Gastrocnemius medialis (tissue), 4 donors: ENCODE measurements at places on chromosomes 5 and 9.

- DNase-seq: no peak
These were observed 14.3 kb downstream of the GEMIN5 start for GRCh38 chr5:154923441-154924430.

DNA sequence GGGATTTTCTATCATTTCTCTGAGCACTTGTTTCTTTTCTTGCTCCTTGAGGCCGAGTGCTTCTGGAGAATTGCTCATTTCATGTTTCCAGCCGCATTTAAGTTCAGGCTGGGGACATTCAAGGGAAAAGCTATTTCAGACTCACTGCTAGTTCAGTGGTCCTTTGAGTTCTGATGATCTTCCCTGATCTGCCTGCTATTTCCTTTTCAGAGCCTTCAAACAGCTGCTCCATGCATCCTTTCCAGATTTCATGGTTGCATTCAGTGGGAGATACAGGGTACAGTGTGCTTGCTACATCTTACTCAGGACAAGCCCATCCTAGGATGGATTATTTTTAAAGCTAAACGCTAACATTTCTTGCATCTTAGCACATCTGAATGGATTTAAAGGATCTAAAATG is 14.7 kb downstream of the NDUFS4 start:
- no peak for DNase-seq

DNA sequence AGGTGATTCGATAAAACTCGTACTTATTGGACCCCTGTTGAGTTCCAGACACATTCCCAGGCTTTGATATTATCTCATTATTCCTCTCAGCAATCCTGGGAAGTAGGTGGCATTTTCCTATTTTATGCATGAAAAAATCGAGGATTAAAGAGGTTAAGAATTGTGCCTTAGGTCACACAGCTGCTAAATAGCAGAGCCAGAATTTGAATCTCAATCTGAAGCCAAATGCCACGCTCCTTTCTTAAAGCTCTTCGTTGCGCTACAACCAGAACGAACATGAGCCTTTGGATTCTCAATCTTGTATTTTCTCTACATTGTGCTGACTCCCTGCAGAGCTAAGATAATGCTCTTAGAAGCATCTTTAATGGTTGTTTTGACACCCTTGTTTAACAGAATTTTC is 527.8 kb upstream of the TLE4 start:
- no peak for DNase-seq

GRCh38 chr5:41485533-41485932 is 24.9 kb downstream of the PLCXD3 start:
- DNase-seq: no peak

- DNase-seq: no peak
These were observed 7.5 kb downstream of the TDRD7 start for GRCh38 chr9:97419309-97419867.

- no peak for DNase-seq
These were observed 175.7 kb downstream of the MELK start for GRCh38 chr9:36748322-36748899.

GRCh38 chr9:127921557-127922120 is 4.8 kb upstream of the ST6GALNAC4 start:
- DNase-seq: no peak

DNA sequence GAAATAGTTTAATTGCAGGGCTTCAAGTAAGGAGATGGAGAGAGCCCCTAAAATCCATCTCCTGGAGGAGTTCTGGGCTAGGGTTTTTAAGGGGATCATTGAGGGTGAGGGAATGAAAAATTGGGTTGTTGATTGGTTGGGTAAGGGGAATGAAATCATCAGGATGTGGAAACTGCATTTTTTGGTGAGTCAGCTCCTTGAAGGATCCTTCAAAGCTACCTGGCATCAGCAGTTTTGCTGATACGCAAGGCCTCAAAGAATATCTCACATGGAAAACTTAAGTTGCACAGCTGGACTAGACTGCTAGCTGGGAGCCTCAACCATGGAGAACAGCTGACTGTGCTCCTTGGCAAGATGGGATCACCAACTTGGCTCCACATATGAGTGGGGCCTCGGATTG is 136.7 kb downstream of the FGF10 start:
- DNase-seq: no peak

DNA sequence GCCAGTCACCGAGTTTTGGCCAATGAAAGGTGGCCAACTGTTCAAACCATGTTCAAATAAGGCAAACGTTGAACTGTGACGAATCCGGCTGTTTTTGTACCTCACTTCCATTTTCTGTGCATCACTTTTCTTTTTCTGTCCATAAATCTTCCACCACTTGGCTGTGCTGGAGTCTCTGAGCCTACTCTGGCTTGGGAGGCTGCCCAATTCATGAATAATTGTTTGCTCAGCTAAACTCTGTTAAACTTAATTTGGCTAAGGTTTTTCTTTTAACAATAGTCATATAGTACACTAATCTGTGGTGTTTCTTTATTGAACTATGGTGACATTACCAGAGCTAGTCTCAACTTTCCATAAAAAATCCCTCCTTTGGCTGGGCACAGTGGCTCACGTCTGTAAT is 11.3 kb downstream of the NIM1K start:
- no peak for DNase-seq

DNA sequence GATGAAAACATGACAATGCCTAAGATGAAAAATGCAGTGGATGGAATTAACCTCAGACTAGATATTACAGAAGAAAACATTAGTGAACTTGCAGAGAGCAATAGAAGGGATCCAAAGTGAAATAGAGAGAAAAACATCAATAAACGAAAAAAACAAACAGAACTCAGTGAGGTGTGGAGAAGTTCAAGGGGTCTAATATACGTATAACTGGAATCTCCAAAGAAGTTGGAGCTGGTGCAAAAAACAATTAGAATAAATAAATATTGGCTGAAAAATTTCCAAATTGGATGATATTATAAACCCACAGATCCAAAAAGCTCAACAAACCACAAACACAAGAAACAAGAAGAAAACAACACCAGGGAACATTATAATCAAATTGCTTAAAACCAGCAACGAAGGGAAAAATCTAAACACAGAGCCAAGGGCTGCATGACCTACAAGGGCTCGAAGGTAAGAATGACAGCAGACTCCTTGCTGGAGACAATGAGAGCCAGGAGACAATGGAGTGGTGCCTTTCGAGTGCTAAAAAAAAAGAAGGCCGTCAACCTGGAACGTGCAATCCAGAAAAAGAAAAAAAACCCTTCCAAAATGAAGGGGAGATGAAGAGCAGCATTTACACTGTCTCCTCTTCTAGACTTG is 11.8 kb downstream of the FAM163B start:
- no peak for DNase-seq

- no peak for DNase-seq
These were observed 246.5 kb downstream of the PTPRD start for GRCh38 chr9:10366171-10366779.

GRCh38 chr5:170342153-170342725 is 44.7 kb upstream of the LCP2 start:
- DNase-seq: no peak

DNA sequence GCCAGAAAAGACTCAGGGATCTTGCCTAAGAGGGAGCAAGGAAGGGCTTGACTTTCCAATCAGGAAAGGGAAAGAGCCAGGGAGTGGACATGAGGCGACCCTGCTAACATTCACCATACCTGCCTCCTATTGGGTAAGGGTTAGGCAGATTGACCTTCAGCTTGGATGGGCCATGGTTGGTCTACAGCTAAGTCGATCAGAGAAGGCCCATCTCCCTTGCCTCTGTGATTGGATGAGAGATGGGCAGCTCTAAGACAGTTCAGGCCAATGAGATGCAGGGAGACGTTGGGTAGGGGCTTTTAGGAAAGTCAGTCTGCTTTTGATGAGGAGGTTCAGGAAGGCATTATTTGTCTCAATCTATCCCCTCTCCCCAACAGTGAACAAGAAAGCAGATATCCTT is 135.0 kb upstream of the STC2 start:
- DNase-seq: no peak

DNA sequence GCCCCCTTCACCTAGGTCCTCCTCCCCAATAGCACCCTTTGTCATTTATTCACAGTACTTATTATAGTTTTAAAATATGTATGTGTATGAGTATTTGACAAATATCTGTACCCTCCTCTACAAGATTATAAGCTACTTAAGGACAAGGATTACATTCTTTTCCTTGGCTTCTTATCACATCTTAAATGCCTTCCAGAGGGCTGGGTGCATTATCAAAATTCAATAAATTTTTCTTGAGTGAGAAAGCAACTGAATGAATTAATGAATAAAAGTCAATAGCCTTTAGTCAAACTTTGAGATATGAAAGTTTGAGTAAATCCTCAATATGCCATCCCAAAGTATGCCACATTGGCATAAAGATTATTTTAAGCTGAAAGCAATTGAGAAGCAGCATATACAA is 621.7 kb downstream of the DNAH5 start:
- DNase-seq: no peak

DNA sequence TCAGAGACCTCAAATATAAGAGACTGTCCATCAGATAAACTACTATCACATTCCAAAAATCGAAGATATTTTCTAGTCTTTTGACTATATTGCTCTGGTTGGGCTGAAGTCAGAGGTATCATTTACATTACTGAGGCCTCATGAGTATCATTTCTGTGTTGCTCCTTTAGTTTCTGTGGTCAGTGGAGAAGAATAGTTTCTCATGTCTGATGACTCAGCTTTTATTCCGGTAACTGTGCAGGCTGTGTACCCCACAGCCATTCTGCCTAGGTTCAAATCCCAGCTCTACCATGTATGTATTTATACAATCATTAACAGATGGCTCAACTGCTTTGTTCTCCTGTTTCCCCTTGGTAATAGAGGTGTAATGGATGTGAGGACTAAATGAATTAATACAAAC is 179.3 kb downstream of the ALDH1A1 start:
- no peak for DNase-seq

DNA sequence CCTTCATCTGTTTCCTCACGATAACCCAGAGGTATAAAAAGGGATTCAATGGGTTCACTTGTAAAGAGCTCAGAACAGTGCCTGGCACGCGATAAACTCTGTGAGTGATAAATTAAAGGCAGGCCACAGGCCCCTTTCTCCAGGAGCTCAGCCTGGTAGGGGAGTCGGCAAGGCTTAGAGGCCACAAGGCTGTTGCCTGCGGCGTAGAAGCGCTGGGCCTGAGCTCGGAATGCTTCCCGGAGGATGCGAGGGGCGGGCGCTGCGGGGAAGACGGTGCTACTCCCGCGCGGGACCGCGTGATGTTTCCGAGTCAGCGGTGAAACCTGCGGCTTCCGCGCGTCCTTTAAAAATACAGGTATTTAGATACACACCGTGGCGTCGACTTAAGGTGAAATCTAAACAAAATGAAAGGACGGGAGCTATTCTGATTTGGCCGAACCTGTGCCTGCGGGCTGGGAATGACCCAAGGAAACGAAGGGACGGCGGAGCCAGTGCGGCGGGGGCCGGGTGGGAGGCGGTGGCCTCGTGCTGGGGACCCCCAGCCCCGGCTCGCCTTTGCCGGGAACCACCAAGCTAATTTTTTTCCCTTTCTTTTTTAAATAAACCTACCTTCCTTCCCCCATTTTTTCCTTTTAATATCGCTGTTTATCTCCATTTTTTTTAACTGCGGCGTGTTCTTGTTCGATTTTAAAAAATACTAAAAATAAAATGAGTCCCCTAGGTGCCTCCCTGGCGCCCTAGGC is 6.2 kb downstream of the NKX2-5 start:
- DNase-seq: no peak

GRCh38 chr5:110007101-110007500 is 317.4 kb downstream of the MAN2A1 start:
- DNase-seq: no peak

DNA sequence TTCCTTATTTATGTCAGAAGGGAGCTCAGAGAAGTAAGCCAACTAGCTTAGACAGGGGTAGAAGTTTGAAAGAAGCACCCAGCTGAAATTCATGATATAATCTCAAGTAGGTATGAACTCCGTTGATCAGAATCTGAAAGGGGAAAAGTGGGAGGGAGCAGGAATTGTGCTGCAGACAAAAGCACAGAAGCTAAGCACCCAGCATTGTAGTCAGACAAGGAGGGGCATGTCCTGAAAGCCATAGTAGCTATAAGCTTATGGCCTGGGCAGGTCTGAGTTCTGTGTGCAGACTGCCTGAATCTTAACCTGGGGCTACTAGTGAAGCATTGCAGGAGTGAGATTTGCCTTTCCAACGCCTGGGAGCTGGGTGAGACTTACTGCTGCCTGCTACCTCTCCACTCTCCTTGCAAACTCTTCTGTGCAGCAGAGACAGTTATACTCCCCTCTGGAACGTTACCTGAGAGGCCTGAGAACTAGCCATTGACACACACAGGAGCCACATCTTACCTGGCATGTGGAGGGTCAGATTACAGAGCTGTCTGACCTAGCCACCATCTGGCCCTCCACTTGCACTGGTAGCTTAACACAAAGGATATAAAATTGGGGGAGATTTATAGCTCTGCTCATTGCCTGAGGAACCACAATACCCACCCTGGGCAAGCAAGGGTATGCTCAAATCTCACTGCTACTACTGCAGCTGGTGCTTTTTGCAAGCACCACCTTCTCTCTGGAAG is 9.8 kb upstream of the CYLC2 start:
- DNase-seq: no peak

GRCh38 chr5:100322483-100322882 is 212.7 kb upstream of the FAM174A start:
- DNase-seq: no peak

GRCh38 chr5:174315471-174315870 is 270.0 kb downstream of the NSG2 start:
- no peak for DNase-seq

DNA sequence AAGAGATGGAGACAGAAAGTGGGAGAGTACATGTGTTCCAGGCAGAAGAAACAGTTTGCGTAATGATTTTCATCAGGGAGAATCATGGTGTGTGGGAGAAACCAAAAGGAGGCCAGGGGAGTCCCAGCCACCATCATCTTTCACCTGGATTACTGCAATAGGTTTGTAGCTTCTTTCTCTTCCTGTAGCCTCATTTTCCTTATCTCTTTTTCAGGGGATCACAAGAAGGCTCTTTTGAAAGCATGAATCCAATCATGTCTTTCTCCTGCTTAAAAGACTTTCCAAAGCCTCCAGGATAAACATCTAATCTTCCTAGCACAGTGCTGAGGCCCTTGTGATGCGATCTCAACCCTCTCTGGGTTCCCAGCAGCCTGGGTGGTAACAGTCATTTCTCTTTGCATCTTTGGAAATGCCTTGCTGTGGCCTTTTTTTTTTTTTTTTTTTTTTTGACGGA is 10.3 kb upstream of the GPBP1 start:
- no peak for DNase-seq
